ENCODE measurements at places on chromosomes 7 and 10.
A peak's percentile ranks its signal among the peaks of the same experiment; 100 is the strongest.

DNA sequence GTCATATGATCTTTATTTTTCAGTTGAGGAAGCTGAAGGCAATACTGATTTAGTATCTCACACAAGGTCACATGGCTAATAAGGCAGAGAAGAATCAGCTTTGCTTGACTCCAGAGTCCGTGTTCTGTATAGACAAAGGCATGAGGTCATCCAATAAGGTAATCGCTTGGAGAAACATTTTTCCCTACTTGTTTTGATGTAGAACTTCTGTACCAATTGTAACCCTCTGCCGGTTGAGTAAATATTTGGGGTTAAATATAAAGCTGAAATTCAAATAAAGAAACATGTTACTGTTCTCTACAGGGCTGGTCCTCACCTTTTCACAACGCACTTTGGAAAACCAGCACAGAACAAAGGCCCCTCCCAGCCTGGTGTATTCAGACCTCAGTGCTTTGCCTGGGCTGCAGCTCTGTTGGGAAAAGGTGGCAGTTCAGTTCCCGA is 83.0 kb upstream of the INSYN2A start:
- DNase-seq = no peak

DNA sequence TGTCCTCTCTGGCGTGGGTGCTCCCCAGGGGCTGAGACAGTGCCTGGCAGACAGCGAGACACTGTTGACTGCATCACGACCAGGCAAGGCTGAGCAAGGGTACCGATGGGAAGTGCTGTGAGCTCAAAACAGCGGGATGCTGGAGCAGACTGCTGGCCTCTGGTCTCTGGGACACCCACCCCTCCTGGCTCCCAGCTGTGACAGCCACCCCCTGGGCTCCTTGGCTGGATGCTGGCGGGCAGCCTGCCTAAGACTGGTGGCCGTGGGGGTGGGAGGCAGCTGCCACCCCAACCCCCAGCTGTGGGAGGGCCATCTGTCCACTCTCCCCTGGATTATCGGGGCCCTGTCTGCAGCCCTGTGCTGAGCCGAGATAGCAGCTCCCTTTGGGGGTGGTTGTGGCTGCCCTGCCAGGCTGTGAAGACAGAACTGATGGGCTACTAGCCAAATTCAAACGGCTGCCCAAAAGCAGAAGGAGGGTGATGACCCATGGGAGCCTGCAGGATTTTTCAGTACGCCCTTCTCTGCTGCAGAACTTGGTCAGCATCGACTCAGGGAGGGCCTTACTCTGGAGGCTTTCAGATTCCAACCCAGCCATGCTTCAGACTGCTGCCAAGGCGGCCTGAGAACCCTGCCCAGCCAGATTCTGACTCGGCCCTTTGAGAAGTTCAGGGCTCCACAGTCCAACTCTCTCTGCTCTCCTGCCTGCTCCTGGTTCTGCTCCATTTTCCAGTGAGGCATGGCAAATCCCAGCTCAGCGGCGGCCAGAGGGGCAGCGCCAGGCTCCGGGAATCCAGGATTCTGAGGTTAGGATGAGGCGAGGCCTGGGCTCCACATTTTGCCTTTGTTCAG is 125.3 kb downstream of the NEURL1 start:
- DNase-seq = peak; percentile 74

GRCh38 chr7:145462463-145462862 is 626.6 kb upstream of the TPK1 start:
- DNase-seq = no peak

- DNase-seq = no peak
Observed at GRCh38 chr10:16816830-16817124, 447 bp downstream of the RSU1 start.

DNA sequence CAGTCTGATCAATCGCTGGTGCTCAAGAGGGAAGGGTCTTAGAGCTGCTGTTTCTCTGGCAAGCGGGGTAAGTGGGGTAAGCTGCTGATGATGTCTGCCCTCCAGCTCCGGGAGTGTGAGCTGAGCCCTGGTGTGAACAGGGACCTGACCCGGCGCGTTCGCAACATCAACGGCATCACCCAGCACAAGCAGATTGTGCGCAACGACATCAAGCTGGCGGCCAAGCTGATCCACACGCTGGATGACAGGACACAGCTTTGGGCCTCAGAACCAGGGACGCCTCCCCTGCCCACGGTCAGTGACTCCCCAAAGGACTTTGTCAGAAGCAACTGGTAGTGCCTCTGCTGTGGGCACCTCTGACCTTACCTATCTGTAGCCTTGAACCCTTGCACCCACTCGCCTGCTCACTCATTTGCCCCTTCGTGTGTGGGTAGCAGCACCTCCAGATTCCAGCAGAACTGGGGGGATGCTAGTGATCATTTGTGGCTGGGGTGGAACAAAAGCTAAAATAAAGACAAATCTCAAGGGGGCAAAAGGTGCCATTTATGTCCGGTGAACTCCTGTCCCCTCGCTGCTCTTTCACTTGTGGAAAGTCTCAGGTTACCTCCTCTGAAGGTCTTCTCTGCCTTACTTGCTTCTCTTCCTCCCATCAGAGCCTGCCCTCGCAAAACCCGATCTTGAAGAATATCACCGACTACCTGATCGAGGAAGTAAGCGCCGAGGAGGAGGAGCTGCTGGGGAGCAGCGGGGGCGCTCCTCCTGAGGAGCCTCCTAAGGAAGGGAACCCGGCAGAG is 3.2 kb downstream of the UFSP1 start:
- peak; percentile 69 for DNase-seq

DNA sequence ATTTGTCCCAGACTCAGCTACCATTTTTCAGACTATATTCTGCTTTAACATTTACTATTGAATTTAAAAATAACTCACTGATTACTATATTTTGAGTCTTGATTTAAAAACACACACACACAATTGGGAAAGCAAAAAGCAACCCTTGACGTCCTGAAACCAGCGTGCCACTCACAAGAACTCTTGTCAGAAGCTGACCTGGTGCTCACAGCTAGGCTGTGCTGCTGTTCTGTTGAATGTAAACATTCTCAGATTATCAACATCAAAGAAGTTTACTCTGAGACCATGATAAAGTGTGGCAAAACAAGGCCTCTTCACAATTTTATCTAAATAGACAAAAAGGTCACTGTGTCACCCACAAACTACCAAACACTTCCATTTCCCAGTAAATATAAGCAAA is 62.6 kb upstream of the CACNA2D1 start:
- DNase-seq = no peak

- no peak for DNase-seq
Observed at GRCh38 chr7:17619196-17619818, 320.9 kb downstream of the AHR start.

- no peak for DNase-seq
Observed at GRCh38 chr7:8560501-8560900, 127.1 kb downstream of the NXPH1 start.

- DNase-seq = no peak
Observed at GRCh38 chr7:20284003-20284770, 46.5 kb upstream of the ITGB8 start.

- no peak for DNase-seq
Observed at GRCh38 chr7:66626331-66626934, 2.2 kb upstream of the KCTD7 start.

DNA sequence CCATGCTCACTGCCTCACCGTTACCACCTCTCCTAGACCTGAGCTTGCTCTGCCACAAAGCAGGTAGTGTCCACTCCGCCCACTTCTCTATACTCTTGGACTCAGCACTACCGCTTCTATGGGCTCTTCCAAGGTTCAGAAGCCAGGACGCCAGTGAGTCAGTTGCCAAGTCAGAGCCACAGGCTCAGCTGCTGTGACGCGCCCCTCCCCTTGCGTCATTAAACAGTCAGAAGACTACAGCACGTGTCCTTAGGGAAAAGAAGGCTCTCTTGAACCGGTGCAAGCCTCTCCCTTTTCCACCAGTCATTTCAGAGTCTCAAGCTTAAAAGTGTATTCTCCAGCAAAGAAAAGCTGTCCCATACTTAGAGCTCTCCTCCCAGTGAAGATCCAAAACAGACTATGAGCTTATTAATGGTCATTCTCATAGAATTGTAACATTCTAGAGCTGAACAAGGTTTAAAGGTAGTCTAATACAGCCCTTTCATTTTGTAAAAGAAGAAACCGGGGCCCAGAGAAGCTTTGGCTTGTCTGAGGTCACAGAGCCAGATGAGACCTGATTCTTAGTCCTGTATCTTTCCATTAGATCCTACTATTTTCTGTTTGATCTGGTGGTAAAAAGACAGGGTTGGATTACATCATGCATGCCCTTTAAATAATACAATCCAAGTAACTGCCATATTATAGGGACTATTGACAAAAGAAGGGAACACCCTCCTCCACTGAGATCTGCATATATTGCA is 40.9 kb upstream of the MET start:
- DNase-seq = no peak

DNA sequence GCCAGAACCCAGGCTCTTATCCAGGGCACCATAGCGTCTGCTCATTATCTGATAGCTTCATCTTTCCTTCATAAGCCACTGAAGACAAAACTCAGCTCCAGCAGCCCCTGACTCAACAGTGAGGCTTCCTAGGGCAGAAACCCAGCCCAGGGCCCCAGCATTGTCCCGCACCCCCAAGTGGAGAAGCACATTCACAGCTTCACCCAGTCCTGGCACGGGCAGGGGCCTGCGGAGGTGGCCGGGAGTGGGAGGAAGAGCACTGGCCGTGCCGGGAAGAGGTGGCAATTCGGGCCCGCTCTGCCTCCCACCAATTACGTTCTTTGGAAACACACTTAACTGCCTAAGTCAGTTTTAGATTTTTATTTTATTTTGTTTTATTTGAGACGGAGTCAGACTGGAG is 10.3 kb upstream of the CALML5 start:
- DNase-seq = no peak

- DNase-seq = no peak
Observed at GRCh38 chr10:124072541-124072940, 20.9 kb downstream of the CHST15 start.

DNA sequence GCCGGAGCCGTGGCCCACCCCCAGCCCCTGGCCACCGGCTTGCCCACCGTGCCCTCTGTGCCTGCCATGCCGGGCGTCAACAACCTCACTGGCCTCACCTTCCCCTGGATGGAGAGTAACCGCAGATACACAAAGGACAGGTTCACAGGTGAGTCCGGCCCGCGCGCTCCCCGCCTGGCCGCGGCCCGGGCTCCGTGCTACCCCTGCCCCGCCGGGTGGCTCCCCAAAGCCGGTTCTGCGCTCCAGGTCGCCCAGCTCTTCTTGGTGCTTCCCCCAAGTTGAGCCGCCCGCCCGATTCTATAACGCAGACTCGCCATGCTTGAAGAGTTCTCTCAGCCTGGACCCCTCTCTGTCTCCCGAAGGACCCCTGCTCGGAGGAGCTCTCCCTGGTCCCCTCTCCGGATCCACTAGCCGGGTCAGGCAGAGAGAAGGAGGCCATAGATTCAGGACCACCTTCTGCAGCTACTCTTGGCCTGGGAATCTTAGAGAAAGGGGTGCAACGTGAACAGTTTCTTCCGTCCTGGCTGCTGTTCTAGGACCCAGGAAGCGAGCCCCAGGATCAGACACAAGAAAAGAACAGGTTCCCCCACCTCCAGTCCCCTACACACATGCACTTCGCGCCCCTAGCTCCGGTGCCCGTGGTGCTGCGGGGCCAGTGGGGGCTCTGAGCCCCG is 999 bp downstream of the TLX1 start:
- no peak for DNase-seq

DNA sequence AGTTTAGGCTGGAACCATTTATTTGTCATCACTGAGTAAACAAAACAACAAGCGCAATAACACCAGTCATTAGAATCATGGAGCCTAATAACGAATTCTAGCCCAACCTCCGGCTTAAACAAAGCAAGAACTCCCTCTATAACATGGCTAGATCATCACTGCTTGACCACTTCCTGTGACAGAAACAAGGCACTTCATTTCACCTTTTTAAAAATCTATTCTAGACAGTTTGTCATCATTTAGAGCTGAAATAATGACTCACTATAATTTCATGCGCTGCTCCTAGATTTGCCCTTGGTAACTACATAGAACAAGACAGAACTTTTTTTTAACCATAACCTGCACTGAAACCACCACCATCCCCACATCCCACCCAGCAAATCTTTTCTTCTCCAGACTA is 81.3 kb downstream of the OSBPL3 start:
- DNase-seq = no peak

Data from putamen (tissue), 1 donor.